ENCODE measurements at places on chromosomes 12 and 14.
A peak's percentile ranks its signal among the peaks of the same experiment; 100 is the strongest.

- DNase-seq: no peak
Observed at GRCh38 chr14:70651522-70651921, 9.8 kb downstream of the TTC9 start.

GRCh38 chr12:108607981-108608600 lies 10.2 kb upstream of the TMEM119 start:
- DNase-seq: no peak

GRCh38 chr14:49636866-49637265 lies 1.8 kb upstream of the DNAAF2 start:
- no peak for DNase-seq

DNA sequence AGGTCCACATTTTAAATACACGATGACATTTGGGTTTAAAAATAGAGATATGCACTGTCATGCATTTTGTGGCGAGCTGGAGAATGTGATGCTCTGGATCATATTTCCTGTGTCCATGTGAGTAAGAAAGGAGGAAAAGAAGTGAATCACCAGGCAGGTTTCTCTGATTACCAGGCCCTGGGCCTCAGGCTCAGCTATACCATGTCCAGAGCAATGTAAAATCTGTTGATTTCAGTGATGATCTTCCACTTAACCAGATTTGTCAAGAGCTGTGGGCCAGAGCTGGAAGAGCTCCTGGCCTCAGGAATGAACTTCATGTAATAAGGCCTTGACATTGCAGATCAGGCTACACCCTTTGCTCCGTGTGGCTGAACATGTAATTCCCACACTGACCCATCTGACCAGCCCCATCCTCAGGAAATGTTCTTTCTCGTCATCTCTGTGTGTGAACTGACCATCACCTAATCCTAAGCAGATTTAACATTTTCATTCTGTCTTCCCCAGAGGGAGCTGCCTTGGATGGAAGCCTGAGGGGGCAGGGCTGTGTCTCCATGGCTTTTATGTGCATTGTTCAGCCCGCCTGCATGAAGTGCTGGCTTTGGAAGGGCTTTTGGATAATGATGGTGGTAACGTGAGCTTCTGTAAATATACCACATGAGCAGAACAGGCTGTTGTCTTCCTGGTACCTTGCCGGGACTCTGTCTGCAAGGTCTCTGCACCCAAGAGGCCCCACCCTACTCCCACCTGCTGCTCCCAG lies 54.5 kb downstream of the CRACR2A start:
- DNase-seq: peak; percentile 10

DNA sequence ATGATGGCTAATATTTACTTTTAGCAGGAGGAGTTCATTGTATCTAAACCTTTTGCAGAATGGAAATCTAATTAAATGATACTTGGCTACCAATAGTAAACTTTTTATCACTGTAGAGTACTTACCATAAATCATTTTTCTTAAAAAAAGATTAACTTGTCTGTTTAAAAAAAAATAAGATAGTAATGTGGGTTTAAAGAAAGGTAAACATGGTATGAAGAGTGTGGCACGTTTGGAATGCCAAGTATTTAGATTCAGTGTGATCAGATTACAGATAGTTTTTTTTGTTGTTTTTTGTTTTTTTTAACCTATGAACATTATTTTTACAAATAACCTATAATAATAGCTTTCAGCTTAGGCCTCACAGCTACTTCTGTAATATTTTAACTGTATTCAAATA lies 25.8 kb downstream of the KTN1 start:
- DNase-seq: no peak

GRCh38 chr14:34044373-34044637 lies 93.4 kb upstream of the EGLN3 start:
- no peak for DNase-seq

- peak; percentile 93 for DNase-seq
Observed at GRCh38 chr12:39619660-39620433, at the start of gene ABCD2. Gene ABCD2, minus strand, starts transcription at chr12:39619803. Its CDS starts 188 bp downstream, at chr12:39619615.

GRCh38 chr14:57848353-57848752 lies 17.5 kb downstream of the SLC35F4 start:
- no peak for DNase-seq

GRCh38 chr12:19186722-19187661 lies 57.5 kb downstream of the PLEKHA5 start:
- peak; percentile 53 for DNase-seq

- DNase-seq: no peak
Observed at GRCh38 chr14:87952307-87953094, 40.5 kb downstream of the GALC start.

GRCh38 chr14:29273513-29273912 lies 506.9 kb downstream of the FOXG1 start:
- DNase-seq: peak; percentile 50

GRCh38 chr12:22014041-22014782 lies 31.8 kb upstream of the CMAS start:
- no peak for DNase-seq

- no peak for DNase-seq
Observed at GRCh38 chr14:105294142-105294597, 6.6 kb downstream of the BRF1 start.

- DNase-seq: peak; percentile 27
Observed at GRCh38 chr14:86430853-86431252, 900.9 kb downstream of the FLRT2 start.

- DNase-seq: no peak
Observed at GRCh38 chr12:111209811-111210210, 159.1 kb downstream of the PHETA1 start.

DNA sequence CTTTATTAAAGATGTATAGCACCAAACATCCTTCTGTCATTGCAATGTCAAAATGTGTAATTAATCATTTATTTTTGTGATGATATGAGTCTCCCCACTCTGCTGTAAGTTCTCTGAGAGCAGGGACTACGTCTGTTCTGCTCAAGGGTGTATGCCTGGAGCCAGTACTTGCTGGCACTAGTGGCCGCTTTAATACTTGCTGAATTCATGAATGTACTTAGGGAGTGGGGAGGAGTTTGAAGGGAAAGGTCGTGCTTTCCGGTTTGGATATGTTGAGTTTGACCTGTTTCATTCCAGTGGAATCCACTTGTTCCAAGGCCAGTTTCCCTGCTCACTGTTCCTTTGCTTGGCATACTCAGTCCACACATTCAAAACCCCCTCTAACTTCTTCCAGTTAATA lies 1.9 kb upstream of the DCAF5 start:
- DNase-seq: no peak

- no peak for DNase-seq
Observed at GRCh38 chr12:51926064-51926632, 18.8 kb downstream of the ACVRL1 start.

GRCh38 chr14:31106768-31107167 lies 80.6 kb upstream of the STRN3 start:
- no peak for DNase-seq

- no peak for DNase-seq
Observed at GRCh38 chr14:105665951-105666277, 139.5 kb downstream of the TMEM121 start.

- peak; percentile 35 for DNase-seq
Observed at GRCh38 chr12:109385339-109386058, 37.8 kb downstream of the MYO1H start.

DNA sequence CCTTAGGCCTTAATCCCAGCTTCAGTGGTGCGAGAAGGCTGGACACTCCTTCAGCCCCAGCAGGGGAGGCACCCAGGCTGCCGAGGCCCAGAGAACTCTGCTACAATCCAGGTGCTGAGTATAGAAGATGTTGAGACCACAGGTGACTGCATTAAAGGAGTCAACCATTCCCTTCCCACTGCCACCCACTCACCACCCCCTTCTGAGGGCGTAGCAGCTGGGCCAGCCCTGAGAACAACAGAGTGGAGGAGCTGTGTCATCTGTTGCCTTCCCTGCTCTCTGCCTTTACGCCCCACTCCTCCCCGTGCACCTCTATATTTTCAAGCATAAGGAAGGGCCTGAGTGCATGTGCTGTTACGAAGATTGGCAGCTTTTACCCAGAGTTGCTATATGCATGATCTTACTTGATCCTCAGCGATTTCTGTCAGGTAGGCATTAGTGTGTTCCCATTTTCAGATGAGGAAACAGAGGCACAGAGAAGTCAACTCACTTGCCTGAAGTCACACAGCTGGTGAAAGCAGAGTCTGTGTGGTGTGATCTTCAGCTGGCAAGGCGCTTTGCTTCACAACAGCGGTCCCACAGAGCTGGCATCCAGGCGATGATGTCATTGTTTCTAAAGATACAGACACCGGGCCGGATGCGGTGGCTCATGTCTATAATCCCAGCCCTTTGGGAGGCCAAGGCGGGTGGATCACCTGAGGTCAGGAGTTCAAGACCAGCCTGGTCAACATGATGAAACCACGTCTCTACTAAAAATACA lies 46.7 kb downstream of the RIN3 start:
- DNase-seq: no peak
